ENCODE measurements at places on chromosomes 7 and 10.

- no peak for DNase-seq
Observed at GRCh38 chr7:73612598-73613269, 11.6 kb downstream of the MLXIPL start.

DNA sequence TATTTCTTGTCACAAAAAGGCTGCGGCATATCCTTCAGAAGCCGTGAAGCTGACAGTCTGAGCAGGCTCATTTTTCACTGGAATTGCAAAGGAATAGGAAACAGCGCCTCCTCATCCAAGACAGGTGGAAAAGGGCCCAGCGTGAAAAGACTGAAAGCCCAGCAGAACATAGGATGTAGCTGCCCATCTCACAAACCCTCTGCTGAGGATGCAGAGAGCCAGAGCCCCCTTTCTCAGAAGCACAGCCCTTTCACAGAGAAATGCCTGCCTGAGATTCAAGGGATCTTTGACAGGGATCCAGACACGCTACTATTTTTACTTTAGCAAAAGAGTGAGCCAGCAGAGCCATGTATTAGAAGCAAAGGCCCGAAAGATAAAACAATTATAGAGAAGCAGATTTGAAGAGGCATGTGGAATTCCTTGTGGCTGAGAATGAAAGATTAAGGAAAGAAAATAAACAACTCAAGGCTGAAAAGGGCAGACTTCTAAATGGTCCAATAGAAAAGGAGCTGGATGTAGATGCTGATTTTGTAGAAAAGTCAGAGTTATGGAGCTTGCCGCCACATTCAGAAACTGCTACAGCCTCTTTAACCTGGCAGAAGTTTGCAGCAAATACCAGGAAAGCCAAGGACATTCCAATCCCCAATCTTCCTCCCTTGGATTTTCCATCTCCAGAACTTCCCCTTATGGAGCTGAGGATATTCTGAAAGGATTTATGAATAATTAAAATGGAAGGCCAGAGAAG lies 36.9 kb downstream of the GDI2 start:
- no peak for DNase-seq

DNA sequence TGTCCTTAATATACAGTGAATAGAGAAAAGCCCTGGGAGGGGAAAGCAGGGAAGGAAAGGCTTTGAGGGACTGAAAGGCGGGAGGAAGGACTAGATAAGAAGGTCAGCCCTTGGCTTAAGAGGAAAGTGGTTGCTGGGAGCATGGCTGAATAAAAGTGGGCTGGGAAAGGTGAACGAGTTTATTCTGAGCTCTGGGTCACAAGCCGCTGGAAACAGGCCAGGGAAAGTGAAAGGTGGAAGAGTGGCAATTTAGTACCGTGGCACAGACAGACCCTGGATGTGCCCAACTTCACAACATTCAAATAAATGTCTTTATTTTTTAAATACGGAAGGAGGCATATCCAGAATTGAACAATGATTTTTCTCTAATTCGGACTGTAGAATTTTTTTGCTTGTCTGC lies 39.7 kb downstream of the TAC1 start:
- DNase-seq, result no peak

- no peak for DNase-seq
Observed at GRCh38 chr7:132115758-132116157, 460.5 kb downstream of the PLXNA4 start.

- DNase-seq, result no peak
Observed at GRCh38 chr10:62136931-62137330, 131.7 kb downstream of the RTKN2 start.

DNA sequence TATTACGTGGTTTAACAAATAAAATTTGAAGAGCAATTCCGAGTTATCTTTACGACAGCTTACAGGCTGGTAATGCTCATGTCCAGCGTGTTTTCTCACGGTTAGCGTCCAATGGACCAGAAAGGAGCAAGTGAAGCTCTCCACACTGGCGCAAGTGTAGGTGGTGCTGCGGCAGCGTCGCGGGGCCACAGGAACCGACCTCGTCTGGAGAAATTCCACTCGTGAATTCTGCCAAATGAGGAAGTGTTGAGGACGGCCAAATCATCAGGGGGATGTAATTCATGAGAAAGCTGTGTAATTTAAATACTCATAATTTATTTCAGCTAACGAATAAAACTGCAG lies 350 bp upstream of the ZNF37A start:
- DNase-seq, result no peak

- no peak for DNase-seq
Observed at GRCh38 chr10:92740762-92741161, 51.0 kb downstream of the HHEX start.

DNA sequence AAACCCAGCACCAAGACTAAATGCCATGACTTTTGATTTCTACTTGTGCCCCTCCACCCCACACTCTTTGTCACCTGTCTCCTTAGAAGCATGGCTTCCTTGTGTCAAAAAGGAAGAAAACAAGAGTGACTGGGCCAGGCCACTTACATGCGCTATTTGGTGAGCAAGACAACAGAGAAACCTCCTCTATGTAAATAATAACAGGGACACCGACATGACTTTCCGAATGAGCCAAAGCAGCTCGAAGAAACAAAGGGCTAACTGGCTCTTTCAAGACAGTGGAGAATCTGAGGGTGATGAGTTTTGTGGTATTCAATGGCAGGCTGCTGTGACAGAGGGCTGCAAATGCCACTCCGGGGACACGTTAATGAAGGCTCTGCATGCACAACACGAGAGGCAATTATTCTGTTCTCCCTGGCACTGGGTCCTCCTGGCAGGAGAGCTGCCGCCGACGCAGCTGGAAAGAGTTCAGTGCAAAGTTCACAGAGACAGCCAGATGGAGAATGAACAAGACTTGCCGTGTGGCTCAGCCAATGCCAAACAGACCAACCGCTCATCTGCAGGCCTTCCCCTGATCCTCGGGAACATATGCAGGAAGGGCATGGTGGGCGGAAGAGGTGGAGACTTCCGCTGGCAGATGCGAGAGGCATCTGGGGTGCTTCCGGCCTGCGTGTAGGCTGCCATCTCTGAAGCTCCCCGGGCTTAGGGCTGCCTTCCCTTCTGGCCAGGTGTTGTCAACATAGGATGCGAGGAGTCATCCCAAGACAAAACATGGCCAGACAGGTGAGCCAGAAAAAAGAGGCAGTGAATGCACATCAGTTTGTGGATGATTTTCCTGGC lies 59.1 kb upstream of the SMNDC1 start:
- DNase-seq, result no peak

DNA sequence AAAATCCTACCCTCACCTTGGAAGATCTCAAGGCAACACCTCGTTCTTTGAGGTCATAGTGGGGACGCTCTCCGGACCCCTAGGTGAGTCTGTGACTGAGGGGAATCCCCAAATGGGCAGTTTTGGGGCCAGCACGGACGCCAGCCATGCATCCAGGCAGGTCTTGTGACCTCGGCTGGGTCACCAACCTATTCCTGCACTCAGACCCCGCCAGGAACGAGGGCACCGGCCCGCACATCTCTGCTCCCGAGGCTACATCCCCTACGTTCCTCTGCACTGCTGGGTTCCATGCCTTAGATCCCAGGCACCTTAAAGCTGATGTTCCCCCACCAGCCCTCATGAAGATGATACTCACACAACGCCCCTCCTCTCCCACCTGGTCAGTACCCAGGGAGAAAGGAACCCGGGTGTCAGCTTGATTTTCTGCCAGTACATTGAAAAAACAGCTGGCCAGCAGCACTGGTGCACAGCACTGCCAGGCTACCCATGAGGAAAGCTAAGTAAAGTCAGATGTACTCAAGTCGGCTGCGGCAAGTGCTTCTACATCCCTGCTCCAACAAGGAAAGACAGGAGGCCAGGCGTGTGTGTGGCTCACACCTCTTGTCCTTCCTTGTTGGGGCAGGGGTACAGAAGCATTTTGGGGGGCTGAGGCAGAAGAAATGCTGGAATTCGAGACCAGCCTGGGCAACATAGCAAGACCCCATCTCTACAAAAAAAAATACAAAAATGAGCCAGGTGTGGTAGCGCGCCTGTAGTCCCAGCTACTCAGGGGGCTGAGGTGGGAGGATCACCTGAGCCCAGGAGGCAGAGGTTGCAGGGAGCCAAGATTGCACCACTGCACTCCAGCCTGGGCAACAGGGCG lies 48.1 kb downstream of the DIP2C start:
- DNase-seq, result no peak

DNA sequence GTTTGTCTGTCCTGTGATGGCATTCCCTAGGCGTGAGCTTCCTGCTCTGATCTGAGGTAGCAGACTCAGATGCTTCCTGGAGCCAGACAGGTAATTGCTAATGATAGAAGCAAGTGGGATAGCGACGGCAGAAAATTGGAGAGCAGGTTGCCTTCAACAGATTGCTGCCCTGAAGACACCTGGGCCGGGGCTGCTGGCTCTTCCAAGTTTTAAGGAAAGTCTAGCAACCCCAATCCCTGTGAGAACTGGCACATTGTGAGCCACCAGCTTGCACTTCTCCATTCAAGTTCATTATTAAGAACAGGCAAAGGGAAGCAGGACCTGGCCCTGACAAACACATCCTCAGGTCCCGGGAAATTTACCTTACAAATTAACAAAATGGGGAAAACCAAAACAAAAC lies 50.8 kb downstream of the ITPRID1 start:
- DNase-seq, result no peak

- DNase-seq, result no peak
Observed at GRCh38 chr7:103855671-103856070, 133.8 kb downstream of the RELN start.

- no peak for DNase-seq
Observed at GRCh38 chr7:113722006-113722405, 196.8 kb downstream of the PPP1R3A start.

GRCh38 chr7:87032604-87033339 lies 26.7 kb downstream of the ELAPOR2 start:
- no peak for DNase-seq

GRCh38 chr7:35039343-35039742 lies 2.1 kb upstream of the DPY19L1 start:
- DNase-seq, result no peak

- no peak for DNase-seq
Observed at GRCh38 chr7:2038931-2039728, 193.6 kb downstream of the MAD1L1 start.

DNA sequence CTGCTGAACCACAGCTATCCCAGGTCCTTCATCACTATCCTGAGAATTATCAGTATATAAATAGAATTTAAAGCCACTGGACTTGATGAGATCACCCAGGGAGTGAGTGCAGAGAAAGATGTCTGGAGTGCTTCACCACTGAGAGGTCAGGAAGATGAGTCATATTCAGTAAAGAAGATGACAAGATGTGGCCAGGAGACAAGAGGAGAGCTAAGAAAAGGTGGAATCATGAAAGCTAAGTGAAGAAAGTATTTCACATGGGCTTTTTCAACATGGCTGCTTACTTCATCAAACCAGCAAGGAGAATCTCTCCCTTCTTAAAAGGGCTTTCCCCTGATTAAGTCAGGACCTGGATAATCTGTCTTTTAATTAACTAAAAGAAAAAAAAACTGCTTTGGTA lies 9.1 kb upstream of the PRKAR2B start:
- DNase-seq, result no peak

- DNase-seq, result no peak
Observed at GRCh38 chr7:38057829-38058228, 120.2 kb upstream of the STARD3NL start.

- no peak for DNase-seq
Observed at GRCh38 chr10:61280303-61280702, 172.9 kb downstream of the TMEM26 start.

GRCh38 chr10:17206210-17206709 lies 4.8 kb upstream of the TRDMT1 start:
- DNase-seq, result no peak

GRCh38 chr7:5265320-5266190 lies 17.2 kb upstream of the SLC29A4 start:
- no peak for DNase-seq

DNA sequence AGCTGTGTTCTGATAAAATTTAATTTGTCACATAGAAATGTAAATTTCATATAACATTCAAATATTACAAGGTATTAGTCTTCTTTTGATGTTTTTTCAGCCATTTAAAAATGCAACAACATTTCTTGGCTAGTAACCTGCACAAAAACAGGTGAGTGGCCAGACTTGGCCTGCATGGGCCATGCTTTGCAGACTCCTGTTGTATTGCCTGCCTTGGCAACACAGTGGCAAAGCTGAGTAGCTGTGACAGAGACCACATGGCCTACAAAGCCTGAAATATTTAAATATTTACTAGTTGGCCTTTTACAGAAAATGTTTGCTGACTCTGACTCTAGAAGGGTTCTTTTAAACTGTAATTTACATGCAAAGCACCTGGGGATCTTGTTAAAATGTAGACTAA lies 13.5 kb upstream of the TBX20 start:
- DNase-seq, result no peak

DNA sequence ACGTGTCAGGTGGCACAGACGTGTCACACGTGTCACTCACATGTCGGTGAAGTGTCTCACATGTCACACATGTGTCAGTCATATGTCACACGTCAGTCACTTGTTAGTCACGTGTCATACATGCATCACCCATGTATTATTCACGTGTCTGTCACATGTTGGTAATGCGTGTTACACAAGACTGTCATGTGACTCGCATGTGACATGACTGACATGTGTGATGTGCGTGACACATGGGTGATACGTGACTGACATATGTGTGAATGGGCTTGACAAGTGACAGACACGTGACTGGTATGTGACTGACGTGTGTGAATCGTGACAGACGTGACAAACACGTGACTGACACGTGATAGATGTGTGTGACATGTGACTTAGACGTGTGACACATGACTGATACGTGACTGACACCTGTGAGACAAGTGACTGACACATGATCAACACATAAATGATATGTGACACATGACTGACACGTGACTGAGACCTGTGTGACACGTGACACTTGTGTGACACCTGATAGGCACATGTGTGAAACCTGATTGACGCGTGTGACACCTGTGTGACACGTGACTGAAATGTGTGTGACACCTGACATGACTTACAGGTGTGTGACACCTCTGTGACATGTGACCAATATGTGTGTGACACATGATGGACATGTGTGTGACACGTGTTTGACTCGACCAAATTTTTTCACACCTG lies 56.1 kb downstream of the ZNF92 start:
- no peak for DNase-seq

DNA sequence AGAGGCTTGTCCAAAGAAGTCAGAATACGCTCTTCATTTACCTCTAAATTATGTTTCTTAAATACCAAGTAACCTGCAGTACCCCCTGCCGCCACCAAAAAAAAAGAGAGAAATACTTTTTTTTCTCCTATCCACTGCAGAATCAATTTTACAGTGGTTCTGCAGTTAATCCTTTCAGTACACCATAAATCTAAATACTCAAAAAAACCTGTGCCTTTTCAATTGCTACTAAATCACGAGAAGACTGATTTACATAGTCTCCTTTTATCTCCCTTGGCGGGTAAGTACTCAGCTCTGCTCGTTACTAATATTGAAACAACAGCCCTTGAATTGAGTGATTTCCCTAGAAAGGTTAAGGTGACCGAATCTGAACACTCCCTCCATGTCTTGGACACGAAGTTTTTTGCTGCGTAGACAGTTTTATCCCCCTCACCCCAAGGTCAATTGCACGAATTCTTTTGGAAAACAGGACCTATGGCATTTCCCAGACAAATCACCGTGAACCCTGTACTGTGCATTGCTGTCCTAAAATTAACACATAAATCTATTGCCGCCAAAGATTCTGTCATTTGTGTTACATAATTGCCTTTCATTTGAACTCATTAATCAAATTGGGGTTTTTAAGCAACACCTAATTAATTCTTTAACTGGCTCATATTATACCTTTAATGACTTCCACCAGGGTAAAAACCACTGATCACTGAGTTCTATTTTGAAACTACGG lies 512 bp upstream of the VIM start:
- DNase-seq, result no peak

GRCh38 chr7:64886956-64887545 lies 16.0 kb upstream of the ZNF273 start:
- DNase-seq, result no peak
